Breast epithelium (tissue), 4 donors: ENCODE measurements at places on chromosomes 11 and 22. TPM values are rescaled to one million over a fixed set of nuclear protein-coding genes. Genes with fewer than 3 reads are reported as not detected.

The FJX1 gene
- 1.1 TPM for total RNA-seq

DNA sequence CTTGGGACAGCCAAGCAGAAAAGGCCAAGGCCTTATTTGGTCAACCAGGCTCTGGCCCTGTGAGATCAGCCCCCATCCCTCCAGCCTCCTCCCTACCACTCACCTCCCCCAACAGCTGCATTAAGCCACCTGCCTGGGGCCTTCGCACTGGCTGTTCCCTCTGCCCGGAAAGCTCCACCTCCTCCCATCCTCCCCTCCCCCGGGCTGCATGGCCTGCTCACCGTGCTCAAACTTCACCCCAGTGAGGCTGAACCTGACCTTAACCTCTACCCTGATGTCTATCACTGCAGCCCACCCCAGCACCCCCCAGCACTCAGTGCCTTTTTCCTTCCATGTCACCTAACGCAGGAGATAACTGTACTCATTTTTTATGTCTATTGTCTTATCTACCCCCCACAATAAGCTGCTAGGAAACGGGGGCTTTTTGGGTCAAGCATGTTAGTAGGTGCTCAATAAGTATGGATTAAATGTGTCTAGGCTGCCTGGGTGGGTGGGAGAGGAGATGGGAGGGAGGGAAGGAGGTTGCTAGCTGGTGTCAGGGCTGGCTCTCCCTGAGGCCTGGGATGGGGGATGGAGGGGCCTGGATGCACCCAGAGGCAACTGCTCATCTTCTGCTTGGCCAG, 912 bp downstream of the PTPRCAP start:
- no peak overlapping the region for H3K4me3 ChIP-seq
- no peaks in the 10 kb centered on the region for H3K27me3 ChIP-seq
- no peak for DNase-seq
- peak overlapping the region; percentile 42 for H3K27ac ChIP-seq
- H3K4me1 ChIP-seq = no peaks in the 10 kb centered on the region
- H3K36me3 ChIP-seq = no peaks in the 10 kb centered on the region

GRCh38 chr11:46977038-46977813, 40.7 kb downstream of the CSTPP1 start:
- H3K36me3 ChIP-seq = no peaks in the 10 kb centered on the region
- no peaks in the 10 kb centered on the region for H3K4me1 ChIP-seq
- peak overlapping the region; percentile 69 for H3K27ac ChIP-seq
- H3K4me3 ChIP-seq = no peak overlapping the region

- peaks cover 6% of the 10 kb centered on the region for H3K4me1 ChIP-seq
- H3K27me3 ChIP-seq = no peaks in the 10 kb centered on the region
- no peaks in the 10 kb centered on the region for H3K36me3 ChIP-seq
- H3K4me3 ChIP-seq = no peak overlapping the region
These were observed 5.1 kb downstream of the CABIN1 start for GRCh38 chr22:24016156-24016555.

DNA sequence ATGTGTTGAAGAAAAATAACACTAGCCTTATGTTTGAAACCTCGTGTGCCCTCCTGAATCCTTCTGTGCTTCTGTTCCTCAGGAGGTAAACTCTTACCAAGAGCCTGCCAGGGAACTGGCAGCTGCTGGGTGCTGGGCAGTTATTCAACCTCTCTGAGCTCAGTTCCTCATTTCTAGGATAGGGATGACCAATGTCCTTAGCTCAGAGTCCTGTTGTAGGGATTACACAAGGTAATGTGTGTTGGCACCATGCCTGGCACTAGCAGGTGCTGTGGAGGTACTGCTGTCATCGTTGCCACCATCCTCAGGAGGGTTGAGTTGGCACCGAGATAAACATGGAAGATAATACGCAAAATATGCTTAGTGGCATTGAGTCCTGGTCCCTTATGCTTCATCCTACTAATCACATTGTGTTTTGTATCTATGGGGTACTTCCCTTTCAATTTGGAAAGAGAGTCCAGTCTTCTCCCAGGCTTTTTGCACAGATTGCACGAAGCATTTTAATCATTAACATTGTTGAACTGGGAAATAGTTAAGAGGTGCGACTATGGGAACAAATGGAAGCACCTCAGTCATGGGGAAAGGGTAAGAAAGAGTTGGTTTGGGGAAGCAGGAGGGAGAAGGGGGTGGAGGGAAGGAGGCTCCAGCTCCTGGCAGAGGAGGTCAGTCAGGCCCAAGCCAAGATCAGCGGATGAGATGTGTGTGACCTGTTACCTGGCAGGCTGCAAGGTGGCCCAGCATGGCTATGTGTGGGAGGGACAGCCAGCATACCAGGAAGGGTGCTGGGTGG, 56.7 kb downstream of the CABIN1 start:
- no peak overlapping the region for H3K4me3 ChIP-seq
- H3K36me3 ChIP-seq = peaks cover 8% of the 10 kb centered on the region
- no peak for DNase-seq
- no peak overlapping the region for H3K27ac ChIP-seq
- H3K4me1 ChIP-seq = no peaks in the 10 kb centered on the region

- DNase-seq = no peak
- no peak overlapping the region for H3K4me3 ChIP-seq
- no peaks in the 10 kb centered on the region for H3K27me3 ChIP-seq
These were observed 33.7 kb upstream of the MPPED1 start for GRCh38 chr22:43377896-43378704.

DNA sequence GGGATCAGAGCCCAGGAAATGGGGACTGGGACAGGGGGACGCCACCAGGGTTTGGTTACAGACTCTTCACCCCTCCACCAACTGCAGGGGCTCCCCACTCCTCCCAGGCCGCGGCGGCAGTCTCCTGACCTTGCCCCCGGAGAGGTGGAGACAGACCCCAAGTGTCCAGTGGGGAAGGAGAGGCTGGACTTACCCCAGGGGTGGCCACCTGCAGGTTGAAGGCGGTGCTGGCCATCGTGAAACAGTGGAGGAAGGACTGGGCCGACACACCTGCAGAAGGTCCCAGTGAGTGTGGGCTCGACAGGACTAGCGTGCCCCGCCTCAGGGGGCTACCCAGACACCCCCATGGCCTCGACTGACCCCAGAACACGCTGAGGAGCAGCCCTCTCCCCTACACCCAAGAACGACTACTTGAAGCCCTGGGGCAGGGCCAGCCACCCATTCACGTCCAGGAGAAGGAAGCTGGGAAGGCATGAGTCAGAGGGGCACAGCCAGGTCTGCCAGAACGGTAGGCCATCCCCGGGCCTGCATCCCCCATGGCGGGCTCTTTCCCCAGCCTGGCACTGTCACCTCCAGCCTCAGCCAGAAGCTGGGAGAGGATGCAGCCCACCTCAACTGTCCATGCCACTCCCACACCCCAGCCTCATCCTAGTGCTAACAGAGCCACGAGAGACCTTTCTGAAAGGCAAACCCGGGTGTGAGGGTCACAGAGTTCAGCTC, 2.3 kb downstream of the GATD1 start:
- H3K4me3 ChIP-seq = no peak overlapping the region
- no peaks in the 10 kb centered on the region for H3K36me3 ChIP-seq
- DNase-seq = no peak
- peaks cover 7% of the 10 kb centered on the region for H3K4me1 ChIP-seq
- no peak overlapping the region for H3K27ac ChIP-seq
- no peaks in the 10 kb centered on the region for H3K27me3 ChIP-seq

GRCh38 chr22:50529416-50529896, 356 bp downstream of the TYMP start:
- H3K4me1 ChIP-seq = peaks cover 7% of the 10 kb centered on the region
- peak overlapping the region; percentile 68 for H3K4me3 ChIP-seq
- H3K36me3 ChIP-seq = no peaks in the 10 kb centered on the region
- H3K27me3 ChIP-seq = no peaks in the 10 kb centered on the region
- DNase-seq = no peak
- peak overlapping the region; percentile 99 for H3K27ac ChIP-seq
